CD8-positive, alpha-beta memory T cell (primary cell): ENCODE measurements at places on chromosomes 1 and 21.
A peak's percentile ranks its signal among the peaks of the same experiment; 100 is the strongest.

DNA sequence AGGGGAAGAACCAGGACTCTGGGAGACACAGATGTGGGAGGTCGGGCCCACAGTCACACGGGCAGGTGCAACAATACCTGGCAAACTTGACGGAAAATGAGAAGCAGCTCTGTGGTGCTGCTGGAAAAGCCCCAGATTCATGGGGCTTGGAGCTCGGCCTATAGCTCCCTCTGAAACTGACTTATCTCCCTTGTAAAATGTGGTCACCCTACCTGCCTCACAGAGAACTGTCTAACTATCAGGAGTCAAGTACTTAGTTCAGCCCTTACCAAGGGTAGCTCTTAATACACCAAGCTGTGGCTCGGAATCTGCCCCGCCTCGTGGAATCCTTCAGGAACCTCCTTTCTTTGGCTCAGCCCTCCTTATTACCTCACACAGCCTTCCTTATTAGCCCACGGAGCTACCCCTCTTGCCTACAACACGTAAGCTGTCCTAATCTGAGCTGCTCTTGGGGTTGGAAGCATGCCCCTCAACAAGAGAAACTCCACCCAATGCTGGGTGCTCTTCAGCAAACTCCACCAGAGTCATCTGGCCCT is 68.9 kb downstream of the MRPL37 start:
- no peak for DNase-seq

DNA sequence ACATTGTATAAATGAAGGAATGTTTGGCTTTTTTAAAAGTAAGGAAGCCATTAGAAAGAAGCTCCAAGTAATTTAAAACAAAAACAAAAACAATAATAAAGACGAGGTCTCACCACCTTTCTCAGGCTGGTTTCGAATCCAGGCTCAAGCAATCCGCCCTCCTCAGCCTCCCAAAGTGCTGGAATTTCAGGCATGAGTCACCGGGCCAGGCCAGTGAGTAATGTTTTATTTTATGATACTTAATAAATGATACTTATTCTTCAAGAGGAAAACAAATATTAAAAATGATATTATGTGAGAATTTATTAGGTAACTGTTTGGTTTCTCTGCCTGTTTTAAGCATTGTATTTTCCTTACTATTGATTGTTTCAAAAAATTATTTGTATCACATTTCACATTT is 201.4 kb upstream of the BRINP3 start:
- no peak for DNase-seq

- no peak for DNase-seq
These were observed 2.7 kb downstream of the LCE1F start for GRCh38 chr1:152777510-152778137.

DNA sequence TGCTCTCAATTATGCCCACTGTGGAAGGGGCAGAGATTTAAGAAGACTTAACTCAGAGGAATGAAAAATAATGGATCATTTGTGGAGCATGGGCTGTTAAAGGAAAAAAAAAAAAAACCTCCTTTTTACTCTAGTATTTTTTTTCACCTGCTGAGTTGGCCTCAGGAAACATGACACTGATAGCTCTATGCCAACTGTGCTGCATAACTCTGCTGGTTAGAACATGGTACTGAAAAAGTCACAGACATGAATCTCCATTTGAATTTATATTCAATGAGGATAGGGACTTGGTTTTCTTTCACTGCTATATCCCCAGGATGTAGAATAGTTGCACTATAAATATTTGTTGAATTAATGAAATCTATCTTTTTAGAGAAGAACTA is 86.1 kb upstream of the KIAA0040 start:
- no peak for DNase-seq

- DNase-seq, result no peak
These were observed at the start of gene FAAP20 for GRCh38 chr1:2194319-2194897. Gene FAAP20 (minus strand): TSS chr1:2194772. CDS start chr1:2194749, 23 bp downstream.

DNA sequence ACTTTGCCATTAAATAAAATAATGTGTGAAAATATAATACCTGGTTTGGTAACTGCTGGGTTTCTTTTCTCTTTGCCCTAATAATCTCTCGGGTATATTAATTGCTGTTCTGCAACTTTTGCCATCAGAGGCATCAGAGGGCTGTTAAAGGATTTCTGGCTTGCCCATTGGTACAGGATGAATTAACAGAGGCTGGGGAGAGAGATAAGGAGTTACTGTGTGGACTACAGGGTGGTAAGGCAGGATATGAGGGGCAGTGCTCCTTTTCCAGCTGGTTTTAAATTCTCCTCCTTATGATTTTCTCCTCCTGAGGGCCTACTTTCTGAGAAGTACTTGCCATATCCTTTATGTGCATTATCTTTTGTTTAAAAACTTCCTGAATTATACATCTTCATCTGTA is 48.3 kb downstream of the FGGY start:
- no peak for DNase-seq

DNA sequence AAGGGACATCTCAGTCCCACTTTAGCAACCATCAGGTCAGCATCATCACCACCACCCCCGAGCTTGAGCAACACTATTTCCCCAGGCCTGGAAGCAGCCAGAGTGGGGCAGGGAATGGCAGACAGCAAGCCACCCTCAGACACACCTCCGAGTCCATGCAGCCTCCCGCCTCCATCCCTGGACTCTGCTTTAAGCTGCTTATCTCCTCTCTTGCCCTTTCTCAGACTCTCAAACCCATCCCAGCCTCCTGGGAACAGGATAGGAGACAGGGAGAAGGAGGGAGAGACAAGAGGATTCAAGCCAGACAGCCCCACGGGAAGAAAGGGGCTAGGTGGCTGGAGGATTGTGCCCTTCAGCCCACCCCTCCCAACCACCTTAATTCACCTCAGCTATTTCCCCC is 1.7 kb downstream of the PIAS3 start:
- no peak for DNase-seq

DNA sequence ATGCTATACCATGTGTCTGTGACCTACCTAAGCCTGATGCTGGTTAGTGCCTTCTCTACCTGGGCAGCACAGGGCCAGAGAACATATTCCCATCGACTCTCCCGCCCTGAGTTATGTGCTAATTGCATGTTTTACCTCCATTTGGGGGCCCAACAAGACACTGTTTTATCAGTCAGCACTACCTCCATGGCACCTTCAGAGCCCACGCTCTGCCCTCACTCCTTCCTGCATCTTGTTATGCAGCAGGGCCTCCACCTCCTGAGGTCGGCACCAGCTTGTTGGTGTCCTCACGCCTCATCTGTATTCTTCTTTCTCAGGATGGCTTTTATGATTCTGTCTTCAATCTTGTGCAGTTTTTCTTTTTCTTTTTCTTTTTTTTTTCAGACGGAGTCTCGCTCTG is 11.9 kb downstream of the WNT9A start:
- no peak for DNase-seq

GRCh38 chr1:21340230-21340945 is 50.1 kb upstream of the ECE1 start:
- no peak for DNase-seq

DNA sequence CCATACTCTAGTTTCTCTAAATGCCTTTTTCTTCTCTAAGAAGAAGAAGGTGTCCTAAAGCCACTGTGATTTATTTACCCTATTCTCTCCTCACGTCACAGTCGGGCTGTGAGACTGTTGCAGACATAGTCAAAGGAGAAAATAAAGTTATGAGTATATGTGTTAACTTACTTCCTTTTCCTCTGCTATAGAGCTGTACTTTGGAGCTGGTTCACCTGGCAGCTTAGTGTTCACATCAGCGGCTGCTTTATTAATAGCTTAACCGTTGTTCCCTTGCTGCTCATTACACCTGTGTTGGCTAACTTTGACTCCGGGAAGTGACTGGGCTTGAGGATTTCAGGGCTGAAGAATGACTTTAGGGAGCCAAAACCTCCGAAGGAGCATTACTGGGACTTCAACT is 3.6 kb downstream of the PFKFB2 start:
- no peak for DNase-seq

DNA sequence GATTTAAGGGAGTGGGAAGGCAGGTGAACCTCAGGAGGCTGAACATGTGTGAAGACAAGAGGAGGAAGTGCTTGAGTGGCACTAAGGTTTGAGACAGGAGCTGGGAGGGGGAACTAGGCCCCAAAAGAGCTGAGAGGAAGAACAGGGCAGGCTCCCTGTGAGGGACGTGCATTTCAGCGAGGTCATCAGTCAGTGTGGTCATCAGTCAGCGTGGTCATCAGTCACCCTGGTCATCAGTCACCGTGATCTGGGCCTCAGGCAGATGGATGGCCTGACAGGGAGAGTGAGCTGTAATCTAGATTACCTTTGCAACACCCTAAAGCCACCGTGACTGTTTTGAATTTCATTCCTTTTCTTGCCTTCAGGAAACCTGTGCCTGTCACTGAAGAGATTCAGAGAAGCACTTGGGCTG is 29.1 kb downstream of the VTCN1 start:
- no peak for DNase-seq

DNA sequence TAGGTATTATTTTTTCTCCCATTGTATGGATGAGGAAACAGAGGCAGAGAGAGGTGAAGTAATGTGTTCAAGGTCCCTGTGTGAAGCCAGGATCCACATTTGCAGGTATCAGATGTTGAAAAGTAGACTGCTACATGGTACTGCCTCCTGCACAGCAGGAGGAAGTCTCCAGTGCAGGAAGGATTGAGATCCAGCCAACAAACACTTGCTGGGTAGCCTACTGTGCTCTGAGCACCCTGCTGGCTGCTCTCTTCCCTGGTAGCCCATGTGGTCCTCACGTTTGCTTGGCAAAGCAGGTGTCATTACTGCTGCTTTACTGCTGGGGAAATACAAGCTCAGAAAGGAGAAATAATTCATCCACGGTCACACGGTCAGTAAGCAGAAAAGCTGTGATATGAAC is 21.3 kb upstream of the GRIK3 start:
- DNase-seq, result no peak

DNA sequence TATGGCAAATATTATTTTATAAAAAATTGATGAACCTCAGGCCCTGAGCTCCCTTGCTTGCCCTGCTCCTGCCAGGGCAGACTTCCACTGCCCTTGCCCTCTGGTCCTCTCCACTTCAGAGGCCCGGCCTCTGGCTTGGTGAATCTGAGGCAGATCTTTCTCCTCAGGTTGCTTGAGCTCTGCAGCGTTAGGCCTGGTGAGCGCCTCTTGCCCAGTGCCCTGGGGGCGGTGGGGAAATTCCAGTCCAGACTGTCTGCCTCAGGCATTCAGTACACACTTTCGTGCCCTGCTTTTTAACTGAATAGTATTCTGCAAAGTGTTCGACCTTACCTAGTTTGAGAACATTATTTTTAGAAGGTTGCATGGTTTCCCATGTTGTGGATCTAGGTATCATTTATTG is 98.2 kb downstream of the PCBP3 start:
- no peak for DNase-seq

- no peak for DNase-seq
These were observed 95.1 kb upstream of the WLS start for GRCh38 chr1:68327414-68327813.

- DNase-seq, result no peak
These were observed 1573.5 kb downstream of the BRINP3 start for GRCh38 chr1:188904201-188904600.

- no peak for DNase-seq
These were observed 170.1 kb downstream of the CRB1 start for GRCh38 chr1:197438010-197438790.

DNA sequence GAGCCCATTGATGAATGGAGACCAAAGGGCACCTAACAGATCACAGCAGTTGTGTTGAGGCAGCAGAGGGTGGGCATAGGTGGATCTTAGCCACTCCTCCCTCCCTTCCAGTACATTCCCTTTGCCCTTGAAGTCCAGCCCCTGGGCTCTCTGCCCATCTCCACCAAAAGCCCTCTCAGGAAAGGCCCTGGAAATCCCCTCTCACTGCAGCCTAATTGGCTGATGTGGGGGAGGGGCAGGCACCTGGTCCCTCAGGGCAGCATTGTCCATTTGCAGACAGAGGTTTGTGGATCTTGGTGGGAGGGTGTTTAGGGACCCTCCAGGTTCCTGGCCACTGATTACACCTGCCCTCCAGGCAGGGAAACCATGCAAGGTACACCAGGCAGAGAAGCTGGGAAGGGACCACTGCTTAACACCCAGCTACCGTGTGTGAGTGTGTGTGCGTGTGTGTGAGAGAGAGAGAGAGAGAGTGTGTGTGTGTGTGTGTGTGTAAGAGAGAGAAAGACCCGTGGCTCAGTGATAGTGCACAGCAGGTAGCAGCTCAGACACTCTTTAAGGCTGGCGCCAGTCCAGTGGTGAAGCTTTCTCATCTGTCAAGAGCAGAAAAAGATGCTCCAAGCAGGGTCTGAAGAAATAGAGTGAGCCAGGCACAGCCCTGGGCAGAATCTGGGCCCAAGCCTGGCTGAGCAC is 71.1 kb downstream of the MATN1 start:
- DNase-seq, result no peak

GRCh38 chr1:4227986-4228385 is 327.9 kb upstream of the C1orf174 start:
- DNase-seq, result no peak

GRCh38 chr1:218351391-218352074 is 6.4 kb downstream of the TGFB2 start:
- peak; percentile 28 for DNase-seq

GRCh38 chr1:208078752-208079151 is 165.4 kb downstream of the PLXNA2 start:
- DNase-seq, result no peak

GRCh38 chr1:98460136-98460535 is 201.4 kb upstream of the SNX7 start:
- DNase-seq, result no peak
